ENCODE measurements at places on chromosomes 16 and 17.

DNA sequence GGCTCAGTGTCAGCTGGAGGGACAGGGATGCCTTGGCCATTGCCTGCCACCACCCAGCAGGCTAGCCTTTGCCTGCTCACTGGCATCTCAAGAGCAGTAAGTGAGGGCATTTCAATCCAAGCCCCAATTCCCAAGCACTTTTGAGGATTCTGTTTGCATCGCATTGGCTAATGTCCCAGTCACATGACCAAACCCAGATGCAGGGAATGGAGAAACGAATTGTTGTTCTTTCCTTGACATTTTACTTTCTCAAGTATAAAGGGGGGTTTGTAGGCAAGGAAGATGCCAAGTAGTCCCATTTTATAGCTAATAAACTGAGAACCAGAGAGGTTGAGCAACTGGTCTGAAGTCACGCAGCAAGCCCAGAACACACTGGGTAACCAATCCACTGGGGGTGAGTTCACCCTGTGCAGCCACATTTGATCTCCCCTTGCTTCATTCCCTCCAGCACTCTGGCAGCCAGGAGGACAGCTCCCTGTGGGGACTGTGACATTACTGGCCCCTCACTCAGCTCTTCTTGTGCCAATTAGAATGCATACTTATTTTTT lies 193.8 kb upstream of the CACNG3 start:
- no peak for DNase-seq

GRCh38 chr17:52105591-52105990 lies 52.9 kb downstream of the CA10 start:
- no peak for DNase-seq

- peak; percentile 99 for DNase-seq
These were observed 12.4 kb downstream of the SGCA start for GRCh38 chr17:50177983-50178834.

DNA sequence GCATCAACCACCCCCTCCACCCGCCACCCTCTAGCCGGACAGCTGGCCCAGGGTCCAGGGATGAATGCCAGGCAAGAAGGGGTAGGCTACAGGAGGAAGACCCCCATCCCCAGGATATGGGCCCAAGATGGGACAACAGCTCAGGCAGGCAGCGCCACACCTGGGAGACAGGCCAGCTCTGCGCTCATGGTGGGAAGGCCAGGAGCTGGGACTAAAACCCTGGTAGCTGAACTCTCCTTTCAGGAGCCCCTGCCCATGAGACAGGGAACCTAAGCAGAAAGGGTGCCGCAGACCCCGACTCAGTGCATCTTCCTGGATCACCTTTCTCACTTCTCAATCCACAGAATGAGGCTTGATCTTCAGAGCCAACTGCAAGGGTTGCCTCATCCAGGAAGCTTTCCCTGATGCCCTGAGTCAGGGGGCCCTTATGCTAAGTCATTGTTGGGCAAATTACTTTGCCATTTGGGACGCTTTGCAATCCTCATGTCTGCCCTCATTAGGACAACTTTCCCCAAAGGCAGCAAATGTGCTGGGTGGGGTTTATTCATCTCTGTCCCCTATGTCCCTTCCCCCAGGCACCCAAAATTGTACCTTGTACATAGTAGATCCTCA lies 9.0 kb downstream of the ZDHHC1 start:
- no peak for DNase-seq

Measured in Caki2 (cell line).